COR-L47 (cell line): ENCODE measurements at places on chromosomes 4 and X.

GRCh38 chr4:16294455-16294854 lies 68.2 kb upstream of the TAPT1 start:
- DNase-seq, result no peak

GRCh38 chrX:17531500-17531899 lies 156.5 kb downstream of the NHS start:
- no peak for DNase-seq

DNA sequence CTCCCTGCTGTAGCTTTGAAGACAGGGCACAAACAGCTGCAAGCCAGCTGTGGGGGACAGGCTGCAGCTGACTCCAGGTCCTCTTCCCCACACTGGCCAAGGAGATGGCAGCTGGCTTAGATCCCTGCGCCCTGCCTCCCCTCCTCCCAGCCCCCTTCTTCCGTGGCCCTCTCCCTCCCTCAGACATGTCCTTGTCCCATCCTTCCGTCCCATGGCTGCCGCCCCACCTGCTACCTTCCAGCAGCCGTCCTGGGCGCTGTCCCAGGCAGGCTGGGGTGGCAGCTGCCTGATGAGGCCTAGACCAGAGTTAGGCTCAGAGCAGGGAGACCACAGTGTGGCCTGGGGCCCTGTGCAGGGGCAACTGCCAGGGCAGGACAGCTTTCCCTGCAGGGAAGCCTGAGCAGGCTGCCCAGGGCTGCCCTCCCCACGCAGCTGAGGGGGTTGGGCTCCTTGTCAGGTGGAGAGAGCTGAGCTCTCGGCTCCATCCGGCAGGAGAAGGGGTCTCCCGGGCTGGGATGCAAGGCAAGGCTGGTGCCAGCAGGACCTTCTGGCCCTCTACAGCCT lies 3.3 kb upstream of the BGN start:
- no peak for DNase-seq

DNA sequence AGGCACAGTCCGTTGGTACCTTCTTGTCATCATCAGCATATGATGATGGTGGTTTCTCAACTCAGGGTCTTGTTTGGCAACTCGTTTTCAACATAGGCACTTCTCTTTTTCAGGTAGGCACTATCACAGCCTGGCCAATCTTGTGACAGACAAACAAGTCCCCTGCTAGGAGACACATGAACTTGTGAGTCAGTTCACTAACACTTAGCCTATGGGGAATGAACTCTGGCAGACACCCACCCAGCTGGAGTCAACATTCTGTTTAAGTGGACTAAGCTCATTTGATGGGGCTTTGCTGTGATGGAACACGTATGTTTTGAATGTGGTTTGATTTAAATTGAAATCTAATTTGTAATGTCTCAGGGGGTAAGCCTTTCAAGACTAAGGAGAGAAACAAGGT lies 100.7 kb upstream of the MAMLD1 start:
- DNase-seq, result no peak

DNA sequence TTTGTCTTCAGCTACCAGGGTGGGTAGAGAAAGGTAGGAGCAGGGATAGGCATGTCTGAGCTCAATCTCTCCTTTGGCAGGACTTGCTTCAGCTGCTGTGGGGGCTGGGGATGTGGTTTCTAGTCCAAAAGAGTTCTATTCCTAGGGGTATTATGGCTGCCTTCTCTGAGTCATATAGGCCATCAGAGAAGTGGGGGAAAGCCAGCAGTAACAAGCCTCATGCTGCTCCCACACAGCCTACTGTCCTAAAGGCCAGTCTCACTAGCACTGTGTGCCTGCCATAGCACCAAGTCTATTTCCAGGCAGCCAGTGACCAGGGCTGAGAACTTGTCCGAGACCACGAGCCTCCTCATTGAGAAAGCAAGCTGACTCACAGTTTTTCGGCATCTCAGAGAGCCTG lies 270.6 kb downstream of the DCAF12L2 start:
- DNase-seq, result no peak
